ENCODE measurements at places on chromosomes 1 and 21.
A peak's percentile ranks its signal among the peaks of the same experiment; 100 is the strongest.

DNA sequence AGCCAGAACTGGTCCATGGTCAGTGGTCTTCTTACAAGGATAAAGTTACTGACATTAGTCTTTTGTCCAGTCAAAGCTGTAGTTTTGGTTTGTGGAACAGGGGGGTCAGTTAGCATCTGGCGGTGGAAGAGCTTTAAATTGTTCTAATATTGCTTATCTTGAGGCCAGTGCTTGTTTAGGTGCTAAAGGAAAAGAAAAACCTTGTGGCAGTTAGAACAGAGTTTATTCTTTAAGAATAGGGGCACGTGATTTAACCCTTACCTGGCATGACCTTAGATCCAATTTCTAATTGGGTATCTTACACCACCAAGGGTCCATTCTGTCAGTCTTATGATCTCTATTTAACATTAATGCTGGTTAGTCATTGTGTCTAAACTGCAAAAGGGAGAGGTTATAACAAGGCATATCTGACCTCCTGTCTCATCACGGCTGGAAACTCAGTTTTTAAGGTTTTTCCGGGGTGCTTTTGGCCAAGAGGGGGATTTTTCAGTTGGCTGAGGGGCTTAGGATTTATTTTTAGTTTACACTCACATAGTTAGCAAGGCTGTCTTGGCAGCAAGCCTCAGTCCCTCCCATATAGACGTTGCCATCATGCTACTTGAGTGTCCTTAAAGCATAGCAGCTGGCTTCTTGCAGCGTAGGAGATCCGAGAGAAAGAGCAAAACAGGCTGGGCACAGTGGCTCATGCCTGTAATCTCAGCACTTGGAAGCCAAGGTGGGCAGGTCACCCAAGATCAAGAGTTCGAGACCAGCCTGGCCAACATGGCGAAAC is 60.1 kb upstream of the FAM89A start:
- DNase-seq = no peak

- peak; percentile 92 for DNase-seq
Observed at GRCh38 chr1:112533029-112533428, 24.3 kb downstream of the WNT2B start.

DNA sequence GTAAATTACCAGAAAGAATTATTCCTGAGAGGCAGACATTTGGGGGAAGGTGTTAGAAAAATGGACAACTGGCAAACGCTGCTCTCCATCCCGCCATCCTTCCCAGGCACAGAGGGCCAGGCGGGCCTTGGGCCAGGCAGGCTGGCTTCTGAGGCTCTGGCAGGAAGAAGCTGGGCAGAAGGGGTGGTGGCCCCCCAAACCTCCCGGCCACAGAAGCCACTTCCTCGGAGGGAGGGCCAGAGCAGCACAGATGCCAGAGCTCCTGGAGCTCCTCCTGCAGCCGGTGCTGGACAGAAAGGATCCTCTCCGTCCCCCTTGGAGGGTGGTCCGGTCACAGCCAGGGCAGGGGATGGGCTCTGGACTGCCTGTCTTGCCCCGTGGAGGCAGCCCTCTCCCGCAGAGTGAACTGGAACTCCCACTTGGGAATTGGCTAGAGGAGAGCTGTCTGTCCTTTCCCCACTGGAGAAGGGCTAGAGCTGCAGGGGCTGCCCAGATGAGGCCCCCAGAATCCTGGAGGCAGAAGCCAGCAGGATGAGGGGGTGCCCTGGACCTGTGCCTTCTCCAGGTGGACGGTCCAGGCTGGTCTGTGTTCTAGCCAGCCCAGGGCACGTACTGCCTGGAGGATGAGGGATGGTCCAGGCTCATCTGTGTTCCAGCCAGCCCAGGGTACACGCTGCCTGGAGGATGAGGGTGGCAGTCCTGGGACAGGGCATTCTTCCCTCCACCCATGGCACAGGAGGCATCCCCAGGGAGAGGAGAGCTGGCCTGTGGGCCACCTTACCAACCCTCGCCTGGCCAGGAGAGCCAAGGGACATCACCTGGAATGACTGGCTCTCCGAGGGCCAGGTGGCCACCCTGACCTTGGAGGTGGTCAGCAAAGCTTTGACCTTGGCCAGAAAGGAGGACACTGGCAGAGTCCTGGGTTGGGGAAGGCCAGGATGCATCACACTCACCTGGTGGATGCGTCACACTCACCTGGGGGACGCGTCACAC is 47.4 kb upstream of the ACTRT2 start:
- no peak for DNase-seq

DNA sequence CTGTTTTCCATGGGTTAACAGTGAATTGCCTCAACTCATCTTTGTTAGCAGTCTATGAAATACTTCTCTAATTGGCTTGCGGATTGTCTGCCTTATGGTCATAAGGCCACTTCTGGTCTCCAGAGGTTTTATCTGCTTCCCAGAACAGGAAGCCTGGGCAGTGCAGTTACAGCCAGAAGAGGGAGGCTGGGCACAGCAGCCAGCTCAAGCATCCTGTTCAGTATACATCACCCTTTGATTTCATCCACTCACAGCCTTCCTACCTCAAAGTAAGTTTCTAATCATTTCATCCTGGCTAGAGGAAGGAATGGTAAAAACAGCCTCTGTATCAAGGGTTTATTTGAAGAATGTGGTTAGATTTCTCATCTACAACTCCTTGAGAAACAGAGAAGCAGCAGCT is 311.5 kb upstream of the DEPDC1 start:
- DNase-seq = no peak

DNA sequence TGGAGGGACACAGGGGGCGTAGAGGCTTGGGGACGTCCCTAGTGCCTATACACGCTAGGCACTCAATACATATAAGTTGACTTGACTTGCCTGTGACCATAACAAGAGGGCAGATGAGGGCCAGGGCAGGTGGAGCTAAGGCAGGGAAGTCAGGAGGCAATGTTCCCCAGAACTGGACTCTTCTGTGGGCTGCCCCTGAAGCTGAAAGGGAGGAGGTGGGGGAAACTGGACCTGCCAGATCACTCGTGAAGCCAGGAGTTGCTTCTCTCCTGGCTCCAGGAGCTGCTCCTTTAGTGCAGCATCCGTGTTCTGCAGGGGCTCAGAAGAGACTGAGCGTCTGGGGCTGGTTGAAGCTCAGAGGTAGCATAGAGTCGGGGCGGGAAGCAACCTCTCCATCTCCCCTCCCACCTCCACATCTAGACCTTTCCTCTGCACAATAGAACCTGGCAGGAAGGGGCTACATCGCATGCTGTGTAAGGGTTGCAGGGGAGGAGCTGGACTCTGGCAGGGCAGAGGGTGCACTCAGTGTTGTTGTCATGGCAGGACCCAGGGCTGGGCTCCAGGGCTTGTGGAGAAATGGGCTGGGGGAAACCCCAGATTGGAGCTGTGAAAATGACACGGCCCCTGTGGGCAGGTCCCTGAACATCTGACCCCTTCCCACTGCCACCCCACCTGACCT is 2.9 kb upstream of the SEMA4A start:
- DNase-seq = no peak
